Frontal cortex (tissue), 4 donors: ENCODE measurements at places on chromosomes 1 and 21. TPM values are rescaled to one million over a fixed set of nuclear protein-coding genes. Genes with fewer than 3 reads are reported as not detected.

Gene ETV3L
- under 0.01 TPM for total RNA-seq

Gene COL6A1
- 41.6 TPM for total RNA-seq

Gene PLD5
- 2.0 TPM for total RNA-seq

Gene C8A
- not detected for total RNA-seq

Gene ASAP3
- total RNA-seq = 7.7 TPM

Gene FOXD2
- total RNA-seq = under 0.01 TPM

Gene SAMD13
- total RNA-seq = 5.3 TPM

Gene ATP1A4
- not detected for total RNA-seq
